ENCODE measurements at places on chromosomes 2 and 18. TPM values are rescaled to one million over a fixed set of nuclear protein-coding genes. Genes with fewer than 3 reads are reported as not detected.

The SLC5A7 gene
- 0.06 TPM for polyA plus RNA-seq

DNA sequence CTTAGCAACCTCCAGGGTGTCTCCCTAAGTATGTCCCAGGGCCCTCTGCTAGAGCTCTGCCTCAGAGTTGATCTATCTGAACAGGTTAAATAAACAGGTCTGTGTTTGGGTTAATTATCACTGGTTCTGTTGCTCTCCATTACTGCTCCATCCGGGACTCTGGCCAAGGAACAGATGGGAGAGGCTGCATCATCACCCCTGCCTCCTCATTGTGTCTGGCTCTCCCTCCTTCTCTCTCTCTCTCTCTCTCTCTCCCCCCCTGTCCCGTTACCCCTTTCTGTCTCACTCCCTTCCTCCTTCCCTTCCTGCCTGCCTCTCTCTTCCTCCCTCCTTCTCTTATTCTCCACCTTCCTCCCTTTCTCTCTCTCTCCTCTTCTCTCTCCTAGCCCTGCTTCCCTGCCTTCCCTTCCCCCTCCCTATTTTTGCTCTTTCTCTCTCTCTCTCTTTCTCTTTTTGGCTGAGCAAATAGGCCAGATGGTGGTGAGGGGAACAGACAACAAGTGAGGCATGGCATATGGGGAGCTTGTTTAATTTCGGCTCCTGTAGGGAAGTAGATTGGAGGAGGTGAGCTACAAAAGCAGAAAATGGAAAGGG is 62.1 kb downstream of the SETBP1 start:
- DNase-seq = peak; percentile 90
- peaks cover 9% of the 10 kb centered on the region for H3K4me1 ChIP-seq
- H3K36me3 ChIP-seq = peaks cover 8% of the 10 kb centered on the region

The ALKAL2 gene
- 31.3 TPM for polyA plus RNA-seq

DNA sequence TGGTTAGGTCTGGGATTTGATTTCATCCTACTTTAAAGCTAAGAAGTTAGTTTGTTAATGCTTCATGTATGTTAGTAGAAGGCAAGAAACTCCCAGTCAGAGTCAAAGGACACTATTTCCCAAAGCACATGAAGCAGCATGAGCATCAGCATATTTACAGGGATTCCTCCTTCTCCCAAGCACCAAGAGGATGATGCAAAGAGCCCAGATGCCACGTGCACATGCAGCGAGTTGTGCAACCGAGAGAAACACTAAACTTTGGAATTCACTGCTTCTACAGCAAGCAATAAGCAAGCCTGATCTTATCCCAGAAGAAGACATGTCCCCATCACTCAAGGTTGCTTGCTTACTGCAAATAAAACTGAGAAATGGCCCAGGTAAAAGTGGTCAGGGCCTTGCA is 32.5 kb downstream of the CPO start:
- no peak overlapping the region for H3K4me3 ChIP-seq
- H3K4me1 ChIP-seq = no peaks in the 10 kb centered on the region
- no peaks in the 10 kb centered on the region for H3K27me3 ChIP-seq
- H3K36me3 ChIP-seq = no peaks in the 10 kb centered on the region
- H3K27ac ChIP-seq = no peak overlapping the region
- no peak for DNase-seq

Data from lung (tissue), 17 donors.